ENCODE measurements at places on chromosomes 2 and 18.

DNA sequence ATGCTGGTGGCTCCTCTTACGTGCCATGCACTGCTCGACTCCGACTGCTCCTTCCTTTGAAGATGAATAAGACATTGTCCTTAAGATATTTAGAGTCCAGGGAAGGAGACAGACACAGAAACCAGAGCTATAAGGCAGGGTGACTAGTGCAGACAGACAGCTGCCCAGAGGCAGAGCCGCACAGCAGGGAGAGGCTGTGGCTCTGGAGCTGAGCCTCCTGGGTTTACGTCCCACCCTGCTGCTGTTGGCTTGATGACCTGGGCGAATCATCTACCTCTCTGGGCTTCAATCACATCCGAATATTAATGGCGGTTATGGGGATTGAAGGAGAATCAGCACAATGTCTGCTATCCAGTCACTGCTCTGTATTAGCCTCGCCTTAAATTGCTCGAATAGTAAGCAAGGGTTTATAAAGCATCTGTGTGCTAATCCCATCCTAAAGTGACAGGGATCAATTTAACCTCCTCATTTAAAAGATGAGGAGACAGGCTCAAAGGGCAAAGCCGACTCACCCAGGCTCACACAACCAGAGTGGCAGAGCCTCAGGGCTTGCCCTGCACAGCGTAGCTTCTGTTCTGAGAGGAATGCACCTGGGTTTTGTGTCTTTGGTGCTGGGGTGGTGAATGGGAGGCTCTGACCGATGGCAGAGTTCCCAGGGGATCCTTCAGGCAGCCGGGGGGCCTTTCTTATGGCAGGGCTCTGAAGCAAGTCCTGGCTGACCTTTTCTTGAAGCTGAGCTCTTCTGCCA, 284.1 kb downstream of the MYCN start:
- no peak for DNase-seq

- no peak for DNase-seq
These were observed 861.8 kb downstream of the TRIB2 start for GRCh38 chr2:13578547-13578946.

DNA sequence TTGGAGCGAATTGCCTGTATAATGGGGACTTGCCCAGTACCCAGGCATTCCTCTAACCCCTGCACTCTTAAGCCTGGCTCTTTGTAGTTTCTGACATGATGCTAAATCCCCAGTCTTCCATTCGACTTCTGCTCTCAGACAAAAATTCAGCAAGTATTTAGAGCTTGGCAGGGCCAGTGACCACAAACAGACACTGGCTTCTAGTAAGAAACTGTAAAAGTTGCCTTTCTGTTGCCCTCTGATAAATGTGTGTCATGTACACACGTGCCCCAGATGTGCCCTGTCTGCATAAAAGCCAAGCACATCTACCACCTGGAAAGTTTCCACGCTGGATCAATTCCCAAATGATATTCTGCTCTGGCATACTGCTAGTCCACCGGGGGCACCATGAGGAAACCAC, 18.0 kb downstream of the PAX3 start:
- no peak for DNase-seq

GRCh38 chr2:16713011-16713423, 47.4 kb upstream of the CYRIA start:
- DNase-seq: no peak

- DNase-seq: no peak
These were observed 5.7 kb downstream of the PPP1R1C start for GRCh38 chr2:181991171-181991885.

- no peak for DNase-seq
These were observed 95.0 kb upstream of the CCDC68 start for GRCh38 chr18:55054021-55054990.

- no peak for DNase-seq
These were observed 446 bp upstream of the RHBDD1 start for GRCh38 chr2:226835420-226835795.

GRCh38 chr18:45951016-45951714, 16.0 kb downstream of the EPG5 start:
- DNase-seq: no peak

DNA sequence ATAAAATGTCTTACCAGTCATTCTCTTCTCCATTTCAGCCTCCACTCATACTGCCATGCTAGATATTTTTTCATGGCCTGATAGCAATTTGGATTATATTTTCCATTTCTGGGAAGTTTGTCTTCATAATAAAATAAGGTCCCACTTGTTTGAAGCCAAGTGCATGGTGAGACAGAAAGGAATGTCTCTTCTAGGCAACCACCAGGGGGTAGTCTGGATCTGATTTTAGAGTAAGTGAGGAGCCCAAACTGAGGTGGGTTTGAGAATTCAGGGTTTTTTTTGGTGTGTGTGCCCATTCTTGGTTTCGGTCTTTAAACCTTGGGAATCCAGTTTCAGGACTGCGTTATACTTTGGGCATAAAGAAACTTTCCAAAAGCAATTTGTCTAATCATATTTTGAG, 315.5 kb downstream of the RPRM start:
- DNase-seq: no peak

DNA sequence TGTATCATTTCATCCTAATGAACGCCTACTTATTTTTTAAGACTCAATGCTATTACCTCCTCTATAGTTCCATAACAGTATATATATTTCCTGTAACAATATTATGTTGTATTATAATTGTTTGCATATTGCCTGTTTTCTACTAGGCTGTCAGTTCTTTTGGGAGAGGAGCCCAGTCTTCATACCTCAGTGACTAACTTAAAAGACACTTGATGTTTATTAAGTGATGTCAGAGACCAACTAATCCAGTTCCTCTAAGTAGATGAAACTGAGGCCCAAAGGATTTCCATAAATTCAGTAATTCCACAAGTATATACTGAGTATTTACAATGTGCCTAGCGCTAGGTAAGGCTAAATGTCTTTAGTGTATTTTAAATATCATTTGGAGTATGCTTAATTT, 48.9 kb upstream of the AAK1 start:
- no peak for DNase-seq

- DNase-seq: no peak
These were observed 241.3 kb downstream of the PRKCE start for GRCh38 chr2:45892757-45893156.

DNA sequence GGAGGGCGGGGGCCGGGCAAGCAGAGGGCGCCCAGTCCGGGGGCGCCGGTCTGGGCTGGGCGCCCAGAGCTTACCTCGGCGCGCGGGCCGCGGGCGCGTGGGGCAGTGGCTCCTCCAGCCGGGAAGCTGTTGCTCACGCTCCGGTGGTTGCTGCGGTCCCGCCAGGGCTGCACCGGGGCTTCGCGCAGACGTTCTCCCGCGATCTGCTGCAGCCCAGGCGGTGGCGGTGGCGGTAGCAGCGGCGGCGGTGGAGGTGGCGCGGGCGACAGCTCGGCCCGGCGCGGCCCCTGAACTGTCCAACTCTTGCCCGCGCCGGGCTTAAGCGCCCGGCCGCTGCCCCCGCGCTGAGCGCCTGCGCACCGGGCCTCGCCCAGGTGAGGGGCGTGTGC, 391 bp downstream of the ZNF385B start:
- no peak for DNase-seq

DNA sequence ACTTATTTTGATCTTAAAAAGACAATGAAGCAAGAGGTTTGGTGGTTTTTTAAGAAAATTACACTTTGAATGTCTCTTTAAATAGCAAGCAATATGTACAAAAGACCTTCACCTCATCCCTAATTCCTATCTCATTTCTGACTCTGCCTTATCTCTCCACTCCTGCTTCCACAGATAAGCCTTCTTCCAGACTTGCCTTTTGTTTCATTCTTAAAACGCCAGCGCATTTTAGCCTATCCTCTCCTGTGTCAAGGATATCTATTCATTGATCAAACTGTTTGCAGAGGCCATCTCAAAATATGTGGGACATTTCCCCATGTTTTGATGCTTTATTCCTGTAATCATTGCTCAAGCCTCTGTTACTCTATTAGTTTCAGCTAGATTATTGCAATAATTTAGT, 562.5 kb downstream of the PARD3B start:
- DNase-seq: no peak

DNA sequence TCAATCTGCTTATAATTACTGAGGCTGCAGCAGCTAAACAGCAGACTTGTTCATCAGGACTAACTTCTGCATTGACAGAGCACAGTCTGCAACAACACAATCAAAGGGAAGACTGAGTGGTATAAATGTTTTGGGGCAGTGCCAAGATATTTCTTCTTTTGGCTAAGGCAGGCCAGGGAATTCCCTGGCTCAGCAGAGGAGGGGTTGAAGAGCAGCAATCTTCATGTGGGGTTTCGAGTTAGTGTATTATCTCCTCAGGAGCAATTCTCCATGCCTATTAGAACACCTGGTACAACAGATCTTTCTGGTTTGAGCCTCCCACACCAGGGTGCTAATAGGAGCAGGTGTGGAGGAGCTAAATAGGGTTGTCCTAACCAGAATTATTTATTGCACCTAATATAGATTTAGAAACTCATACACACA, 103.0 kb upstream of the STK17B start:
- no peak for DNase-seq

DNA sequence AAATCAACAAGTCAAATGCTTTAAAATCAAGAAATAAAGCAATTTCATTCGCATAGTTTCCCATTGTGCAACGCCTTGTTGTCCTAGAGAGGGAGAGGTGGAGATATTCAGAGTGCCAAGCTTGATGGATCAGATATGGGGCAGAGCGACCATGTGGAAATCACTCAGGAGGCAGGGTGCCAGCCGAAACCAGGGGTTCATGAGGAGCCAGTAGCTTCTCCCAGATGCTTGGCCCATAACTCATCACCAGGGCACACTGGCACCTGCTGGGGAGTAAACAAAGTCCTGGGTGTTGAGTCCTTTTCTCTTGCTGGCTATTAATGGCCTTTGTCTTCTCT, 53.0 kb upstream of the ASAP2 start:
- DNase-seq: no peak

DNA sequence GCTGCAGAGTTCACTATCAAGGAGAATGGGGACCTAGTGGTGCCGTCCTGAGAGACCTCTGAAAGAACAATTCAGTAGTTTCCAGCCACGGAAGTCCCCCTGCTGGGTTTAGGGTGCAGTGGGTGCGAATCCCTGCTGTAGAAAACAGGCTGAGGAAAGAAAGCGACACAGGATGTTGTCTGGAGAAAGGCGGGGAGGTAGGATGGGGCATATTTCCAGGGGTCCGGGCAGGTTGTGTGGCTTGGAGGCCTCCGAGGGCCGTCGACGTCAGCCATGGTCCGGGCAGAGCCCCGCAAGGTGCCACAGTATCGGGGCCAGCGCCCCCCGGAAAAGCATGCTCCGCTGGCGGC, 807 bp upstream of the CREB1 start:
- DNase-seq: no peak

DNA sequence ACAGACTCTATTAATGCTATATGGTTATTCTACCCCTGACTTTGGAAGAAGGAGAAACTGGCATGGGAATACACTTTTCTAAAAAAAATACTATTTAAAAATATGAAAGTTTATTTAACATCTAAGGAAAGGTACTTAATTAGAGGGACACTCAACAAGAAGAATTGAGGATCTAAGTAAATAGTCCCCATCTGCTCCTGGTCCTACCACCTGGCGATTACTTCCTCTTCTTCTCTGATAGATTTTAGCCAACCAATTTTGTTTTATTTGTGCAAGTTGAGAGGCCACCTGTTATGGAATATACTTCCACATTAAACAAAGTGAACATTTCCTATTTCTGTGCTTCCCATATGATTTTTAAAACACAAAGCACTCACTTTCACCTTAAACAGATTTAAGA, 111.7 kb downstream of the BCL2 start:
- DNase-seq: no peak

- DNase-seq: no peak
These were observed 14.7 kb upstream of the FZD7 start for GRCh38 chr2:202018950-202019349.

DNA sequence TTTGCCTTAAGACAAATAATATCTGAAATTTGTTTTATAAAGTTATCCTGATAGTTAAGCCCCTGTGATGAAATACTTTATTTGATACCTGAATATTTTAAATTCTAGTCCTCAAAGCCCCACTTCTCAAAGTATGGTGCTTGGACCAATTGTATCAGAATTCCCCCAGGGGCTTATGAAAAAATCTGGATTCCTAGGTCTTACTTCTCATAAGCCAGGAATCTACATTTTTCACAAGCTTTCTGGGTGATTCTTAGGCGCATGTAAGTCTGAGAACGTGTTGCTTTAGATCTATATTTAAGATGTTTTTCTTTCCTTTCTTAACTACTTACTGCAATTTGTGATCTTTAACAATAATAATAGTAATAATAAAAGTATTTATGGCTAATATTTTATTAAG, 53.1 kb downstream of the MYO1B start:
- DNase-seq: no peak

- no peak for DNase-seq
These were observed 249.3 kb upstream of the FSHR start for GRCh38 chr2:49403637-49404036.

GRCh38 chr2:10169581-10169980, 47.0 kb downstream of the RRM2 start:
- DNase-seq: no peak

- DNase-seq: no peak
These were observed 5.0 kb downstream of the ARL4C start for GRCh38 chr2:234491897-234492296.

DNA sequence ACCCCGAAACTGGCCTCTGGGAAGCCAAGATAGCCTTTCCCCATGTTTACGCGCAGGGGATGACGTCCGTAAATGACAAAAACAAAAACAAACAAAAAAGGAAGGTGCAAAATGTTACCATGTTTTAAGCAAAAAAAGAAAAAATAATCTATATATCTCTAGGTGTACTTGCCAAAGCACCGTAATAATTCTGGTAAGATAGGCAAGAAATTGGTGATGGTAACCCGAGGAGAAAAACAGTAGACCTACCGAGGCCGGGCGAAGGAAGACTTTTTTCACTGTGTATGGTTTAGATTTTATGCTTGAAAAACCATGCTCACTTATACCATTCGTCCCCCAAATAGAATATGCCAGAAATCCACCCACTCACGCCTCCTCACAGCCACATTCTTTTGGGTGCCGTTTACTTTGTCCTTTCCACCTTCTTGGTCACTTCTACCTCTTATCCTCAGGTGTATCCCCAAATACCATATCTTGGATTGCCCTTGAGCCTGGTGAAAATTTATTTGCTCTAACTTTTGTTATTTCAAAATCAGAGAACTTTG, 8.0 kb downstream of the GATA6 start:
- DNase-seq: no peak

GRCh38 chr2:120338015-120338414, 7.9 kb upstream of the INHBB start:
- DNase-seq: no peak

All from cortex of kidney (tissue), 1 donor.